ENCODE measurements at places on chromosomes 7 and 10. TPM values are rescaled to one million over a fixed set of nuclear protein-coding genes. Genes with fewer than 3 reads are reported as not detected.

HMX3 gene
- not detected for total RNA-seq

FAM25G gene
- not detected for total RNA-seq

RAPGEF5 gene
- total RNA-seq, result 99.7 TPM

TMEM176B gene
- total RNA-seq, result 59.3 TPM

DNA sequence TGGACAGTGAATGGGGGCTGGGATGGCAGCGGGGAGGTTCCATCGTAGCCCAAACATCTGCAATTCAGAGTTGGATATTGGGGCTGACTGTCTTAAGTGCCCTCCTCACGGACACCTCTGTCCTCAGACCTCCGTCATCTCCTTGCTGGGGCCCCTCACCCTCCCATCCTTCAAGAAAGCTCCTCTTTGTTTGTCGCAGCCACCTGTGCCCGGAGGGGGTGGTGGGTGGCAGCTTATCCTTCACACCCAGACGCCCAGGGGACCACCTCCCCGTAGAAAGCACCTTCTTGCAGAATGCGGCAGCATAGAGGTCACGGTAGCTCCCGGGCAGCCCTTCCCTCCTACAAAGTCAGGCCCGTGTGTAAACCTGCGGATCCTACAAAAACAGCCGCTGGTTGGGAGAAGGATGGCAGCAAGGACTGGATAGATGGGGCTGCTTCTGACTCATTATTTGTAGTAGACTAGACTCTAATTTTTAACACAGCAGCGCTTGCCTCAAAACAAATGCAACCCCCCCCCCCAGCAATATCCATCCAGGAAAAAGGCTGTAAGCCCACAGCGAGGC, 1.3 kb upstream of the PTPRN2 start:
- DNase-seq, result no peak

GRCh38 chr10:14124941-14125340, 205.8 kb downstream of the FRMD4A start:
- no peak for DNase-seq

- no peak for DNase-seq
Measured at GRCh38 chr7:46776790-46777189, 805.1 kb downstream of the TNS3 start.

DNA sequence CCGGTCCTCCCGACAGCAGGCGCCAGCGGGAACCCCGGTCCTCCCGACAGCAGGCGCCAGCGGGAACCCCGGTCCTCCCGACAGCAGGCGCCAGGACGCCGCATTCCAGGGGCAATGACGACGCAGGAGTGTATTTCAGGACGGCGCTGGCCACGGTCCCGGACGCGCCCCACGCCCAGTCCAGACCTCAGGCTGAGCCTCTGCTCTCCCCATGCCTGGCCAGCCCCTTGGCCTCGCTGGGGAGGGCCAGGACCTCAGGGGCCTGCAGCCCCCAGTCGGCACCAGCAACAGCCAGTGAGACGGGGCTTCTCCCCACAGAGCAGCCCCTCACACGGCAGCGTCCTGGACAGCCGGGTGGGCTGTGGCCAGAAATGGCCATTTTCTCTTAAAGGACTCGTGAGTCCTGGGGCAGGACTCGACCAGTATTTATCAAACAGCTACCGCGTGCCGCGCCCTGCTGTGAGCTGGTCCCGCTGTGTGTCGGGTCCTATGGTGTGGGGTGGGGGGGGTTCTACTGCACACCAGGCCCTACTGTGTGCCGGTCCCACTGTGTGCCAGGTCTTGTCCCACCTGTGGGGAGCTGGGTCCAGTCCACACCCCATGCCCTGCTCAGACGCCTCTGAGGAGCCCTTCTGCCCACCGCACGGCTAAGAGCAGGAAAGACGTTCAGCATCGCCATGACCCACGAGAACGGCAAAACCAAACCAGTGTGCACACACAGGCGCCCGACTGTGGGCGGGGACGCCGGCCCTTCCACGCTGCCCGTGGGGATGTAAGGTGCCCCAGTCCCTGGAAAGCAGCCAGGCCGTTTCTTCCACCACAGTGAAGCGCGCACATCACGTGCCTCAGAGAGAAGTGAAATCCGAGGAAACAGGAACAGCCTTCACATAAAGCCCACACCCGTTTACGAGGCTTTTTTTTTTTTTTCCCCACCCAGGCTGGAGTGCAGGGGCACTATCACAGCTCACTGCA, 33.3 kb downstream of the GET4 start:
- DNase-seq, result peak; percentile 76

- no peak for DNase-seq
Measured at GRCh38 chr10:118114992-118115391, 68.3 kb upstream of the RAB11FIP2 start.

GRCh38 chr10:28570598-28570997, 37.7 kb downstream of the WAC start:
- DNase-seq, result no peak

DNA sequence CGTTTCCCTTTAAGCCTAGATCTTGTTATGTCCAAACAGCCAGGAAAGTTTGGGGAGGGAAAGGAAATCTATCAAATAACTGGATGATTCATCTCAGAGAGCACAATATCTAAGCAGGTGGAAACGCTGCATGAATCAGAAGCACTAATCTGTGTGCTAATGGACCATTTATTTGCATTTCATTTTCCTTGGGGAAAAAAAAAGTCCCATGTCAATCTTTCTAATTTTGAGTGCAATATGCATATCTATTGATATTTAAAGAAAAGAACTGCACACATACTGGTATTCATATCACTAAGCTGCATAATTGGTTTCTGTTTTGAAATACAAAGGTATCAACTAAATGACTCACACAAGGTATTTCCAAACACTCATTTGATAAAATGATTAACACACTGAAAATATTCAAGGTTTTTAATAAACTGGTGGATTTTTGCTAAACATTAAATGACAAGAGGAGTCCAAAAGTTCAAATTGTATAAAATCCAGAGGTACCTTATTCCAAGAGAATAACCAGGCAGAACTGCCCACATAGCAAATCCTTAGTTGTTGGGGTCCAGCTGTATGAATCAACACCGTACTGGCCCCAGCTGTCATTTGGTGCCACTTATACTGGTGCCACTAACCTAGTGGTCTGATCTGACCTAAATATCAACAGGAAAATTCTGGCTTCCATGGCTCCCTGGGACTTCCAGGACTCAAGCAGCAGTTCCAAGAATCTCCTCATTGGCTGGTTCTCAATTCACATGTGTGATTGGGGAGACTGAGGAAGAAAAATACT, 122.2 kb upstream of the SP4 start:
- no peak for DNase-seq

- DNase-seq, result no peak
Measured at GRCh38 chr10:128936392-128936791, 530.6 kb upstream of the MGMT start.

DNA sequence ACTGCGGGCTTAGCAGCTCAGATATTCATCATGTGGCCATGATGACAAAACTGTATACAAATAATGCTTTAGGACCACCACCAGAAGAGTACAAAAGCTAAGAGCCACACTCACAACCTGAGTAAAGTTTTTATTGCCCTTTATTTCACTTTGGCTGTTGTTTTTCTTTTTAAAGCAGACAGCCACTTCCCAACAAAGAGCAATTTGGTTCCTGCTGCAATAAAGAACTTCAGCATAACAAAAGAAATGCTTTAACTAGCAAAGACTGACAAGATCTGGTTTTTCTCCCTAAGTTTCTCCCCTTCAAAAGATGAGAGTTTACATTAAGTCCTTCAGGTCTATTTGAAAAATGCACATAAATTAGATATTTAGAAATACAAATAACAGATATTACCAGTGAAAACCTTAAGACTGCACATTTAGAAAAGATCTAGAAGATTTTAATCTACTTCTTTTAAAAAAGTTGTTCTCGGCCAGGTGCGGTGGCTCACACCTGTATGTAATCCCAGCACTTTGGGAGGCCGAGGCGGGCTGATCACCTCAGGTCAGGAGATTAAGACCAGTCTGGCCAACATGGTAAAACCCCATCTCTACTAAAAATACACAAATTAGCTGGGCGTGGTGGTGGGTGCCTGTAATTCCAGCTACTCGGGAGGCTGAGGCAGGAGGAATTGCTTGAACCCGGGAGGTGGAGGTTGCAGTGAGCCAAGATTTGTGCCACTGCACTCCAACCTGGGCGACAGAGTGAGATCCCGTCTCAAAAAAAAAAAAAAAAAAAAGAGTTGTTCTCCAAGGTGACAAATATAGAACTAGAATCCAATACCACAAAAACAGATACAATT, 59.4 kb downstream of the WAPL start:
- DNase-seq, result no peak

DNA sequence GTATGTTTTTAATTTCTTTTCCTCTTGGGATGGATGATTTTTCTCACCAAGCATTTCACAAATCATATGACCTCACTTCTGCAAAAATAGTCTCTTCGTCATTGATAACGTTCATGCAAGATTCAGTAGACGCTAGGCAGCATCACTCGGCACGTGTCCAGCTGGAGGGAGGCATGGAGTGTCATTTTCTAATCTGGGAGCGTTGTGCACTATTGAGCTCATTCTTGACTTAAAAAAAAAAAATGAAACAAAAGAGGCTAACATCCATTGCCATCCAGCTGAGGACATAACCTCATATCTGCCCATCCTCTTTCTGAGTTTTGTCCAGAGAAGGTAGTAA, 56.2 kb downstream of the COL17A1 start:
- DNase-seq, result peak; percentile 53

GRCh38 chr10:43928425-43928968, 279.8 kb upstream of the ZNF32 start:
- DNase-seq, result no peak

Measured in stomach (tissue), 19 donors.